Psoas muscle (tissue), 8 donors: ENCODE measurements at places on chromosomes 13 and 19. TPM values are rescaled to one million over a fixed set of nuclear protein-coding genes. Genes with fewer than 3 reads are reported as not detected.

Gene IGFLR1
- 11.9 TPM for polyA plus RNA-seq

Gene PET100
- polyA plus RNA-seq, result 49.6 TPM

Gene ZNF235
- 1.1 TPM for polyA plus RNA-seq

Gene JOSD2
- polyA plus RNA-seq, result 51.9 TPM

Gene ARHGAP45
- 1.2 TPM for polyA plus RNA-seq

Gene GRIK5
- polyA plus RNA-seq, result 0.45 TPM

Gene PSG5
- not detected for polyA plus RNA-seq

Gene GGN
- polyA plus RNA-seq, result 0.04 TPM

Gene PRR19
- polyA plus RNA-seq, result 0.60 TPM

Gene ZNF728
- polyA plus RNA-seq, result 0.08 TPM

Gene UHRF1
- 1.9 TPM for polyA plus RNA-seq

Gene RDH8
- polyA plus RNA-seq, result not detected

Gene LIG4
- polyA plus RNA-seq, result 4.6 TPM

Gene DACH1
- 0.67 TPM for polyA plus RNA-seq

Gene ONECUT3
- polyA plus RNA-seq, result not detected

Gene CBY2
- not detected for polyA plus RNA-seq

Gene WIZ
- 16.6 TPM for polyA plus RNA-seq

Gene SYNE4
- polyA plus RNA-seq, result 0.21 TPM

Gene SGCG
- polyA plus RNA-seq, result 1.4 TPM

Gene ZNF486
- polyA plus RNA-seq, result 0.57 TPM

Gene B9D2
- 9.3 TPM for polyA plus RNA-seq

Gene ZNF558
- polyA plus RNA-seq, result 5.7 TPM

Gene ZNF136
- polyA plus RNA-seq, result 1.0 TPM

Gene CATSPERD
- polyA plus RNA-seq, result not detected

Gene NAPSA
- polyA plus RNA-seq, result 0.47 TPM

Gene KIRREL2
- polyA plus RNA-seq, result not detected

Gene F2RL3
- 2.0 TPM for polyA plus RNA-seq

Gene PSPN
- 0.34 TPM for polyA plus RNA-seq

Gene ACER1
- polyA plus RNA-seq, result not detected

Gene IGSF23
- 0.23 TPM for polyA plus RNA-seq

Gene SLITRK1
- polyA plus RNA-seq, result not detected

Gene GPC6
- 0.07 TPM for polyA plus RNA-seq

Gene NFIX
- polyA plus RNA-seq, result 158 TPM

Gene NLRP7
- polyA plus RNA-seq, result not detected

Gene IRGC
- polyA plus RNA-seq, result not detected

Gene PRTN3
- polyA plus RNA-seq, result 0.04 TPM

Gene USHBP1
- 3.7 TPM for polyA plus RNA-seq

Gene ATXN8OS
- not detected for polyA plus RNA-seq

Gene QPCTL
- 0.41 TPM for polyA plus RNA-seq

Gene F7
- polyA plus RNA-seq, result 0.08 TPM

Gene GFY
- polyA plus RNA-seq, result not detected

Gene CPB2
- polyA plus RNA-seq, result not detected

Gene SYCN
- not detected for polyA plus RNA-seq

Gene TJP3
- 0.21 TPM for polyA plus RNA-seq

Gene APC2
- polyA plus RNA-seq, result 0.03 TPM

Gene NAXD
- 29.6 TPM for polyA plus RNA-seq

Gene KIR2DL3
- polyA plus RNA-seq, result not detected

Gene GPR4
- polyA plus RNA-seq, result 2.4 TPM

Gene MIDN
- polyA plus RNA-seq, result 147 TPM

Gene KIR2DL1
- polyA plus RNA-seq, result 0.03 TPM

Gene FCHO1
- polyA plus RNA-seq, result 0.22 TPM

Gene TUBB4A
- polyA plus RNA-seq, result 1.0 TPM

Gene PPM1N
- 0.31 TPM for polyA plus RNA-seq

Gene TEX29
- not detected for polyA plus RNA-seq

Gene COL4A1
- 39.0 TPM for polyA plus RNA-seq

Gene KCNN4
- 0.21 TPM for polyA plus RNA-seq

Gene TNNI3
- 13.4 TPM for polyA plus RNA-seq

Gene SMIM24
- polyA plus RNA-seq, result 0.53 TPM

Gene RNASEH2A
- polyA plus RNA-seq, result 8.6 TPM
